ENCODE measurements at places on chromosomes 2 and 18.

DNA sequence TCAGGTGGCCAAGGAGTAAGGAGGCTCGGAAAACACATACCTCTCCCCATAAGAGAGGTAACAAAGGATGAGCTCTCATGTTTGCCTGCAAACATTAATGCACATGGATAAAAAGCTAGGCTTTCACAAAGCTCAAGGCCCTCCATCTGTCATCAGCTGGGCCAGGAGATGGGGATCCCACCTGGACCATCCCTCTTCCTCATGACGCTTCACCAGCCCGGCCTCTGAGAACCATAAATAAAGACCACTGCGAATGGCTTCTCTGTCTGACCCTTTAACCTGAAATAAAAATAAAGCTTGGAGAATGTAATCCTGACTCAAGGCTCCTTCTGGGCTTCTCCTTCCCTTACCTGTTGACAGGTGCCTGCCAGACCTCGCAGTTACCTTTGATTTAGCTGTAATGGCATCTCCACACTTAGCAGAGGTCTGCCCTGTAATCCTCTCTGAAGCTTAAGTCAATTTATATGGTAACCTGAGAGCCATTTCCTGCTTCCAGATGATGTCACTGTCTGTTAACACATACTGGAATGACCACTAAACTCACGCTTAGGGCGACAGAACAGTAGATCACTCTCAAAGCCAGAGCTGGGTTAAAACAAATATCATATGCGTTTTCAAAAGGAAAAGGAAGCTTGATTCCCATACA is 29.3 kb upstream of the FOXI3 start:
- no peak for DNase-seq

DNA sequence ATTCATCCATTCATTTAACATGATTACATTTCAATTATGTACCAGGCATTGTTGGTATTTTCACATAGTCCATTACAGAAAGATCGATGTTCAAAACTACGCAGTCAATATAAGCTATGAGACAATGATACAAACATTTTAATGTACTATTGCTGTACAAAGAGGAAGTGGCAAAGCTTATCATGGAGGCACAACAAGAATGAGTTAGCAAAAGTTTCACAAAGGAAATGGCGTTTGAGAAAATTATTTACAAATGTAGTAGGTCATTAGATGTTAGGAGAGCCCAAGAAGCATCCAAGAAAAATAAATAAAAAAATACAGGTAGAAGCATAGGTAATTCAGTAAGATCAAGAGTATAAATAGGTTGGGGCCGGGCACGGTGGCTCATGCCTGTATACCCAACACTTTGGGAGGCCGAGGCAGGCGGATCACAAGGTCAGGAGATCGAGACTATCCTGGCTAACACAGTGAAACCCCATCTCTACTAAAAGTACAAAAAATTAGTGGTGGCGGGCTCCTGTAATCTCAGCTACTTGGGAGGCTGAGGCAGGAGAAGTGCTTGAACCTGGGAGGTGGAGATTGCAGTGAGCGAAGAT is 1730.8 kb upstream of the CELF4 start:
- no peak for DNase-seq

DNA sequence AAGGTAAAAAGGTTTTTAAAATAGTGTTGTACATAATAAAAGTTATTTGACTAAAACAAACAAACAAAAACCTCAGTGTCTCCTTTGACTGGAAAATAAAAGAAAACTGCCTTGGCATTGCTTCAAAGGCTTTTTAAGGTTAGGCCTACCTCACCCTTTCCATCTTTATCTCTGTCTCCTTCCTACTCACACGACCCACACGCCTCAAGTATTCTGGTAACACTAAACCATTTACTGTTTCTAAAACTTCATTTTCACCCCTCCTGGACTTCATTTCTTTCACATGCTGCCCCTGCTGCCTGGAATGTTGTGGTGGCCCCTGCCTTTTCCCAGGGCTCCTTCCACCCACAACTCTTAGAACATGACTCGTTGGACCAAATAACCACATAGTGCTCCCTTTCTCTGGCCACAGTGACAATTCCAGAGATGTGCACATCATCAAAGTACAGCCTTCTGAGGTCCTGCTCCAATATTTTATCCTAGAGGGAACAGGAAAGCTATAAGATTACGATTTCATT is 54.0 kb downstream of the ERBB4 start:
- no peak for DNase-seq

DNA sequence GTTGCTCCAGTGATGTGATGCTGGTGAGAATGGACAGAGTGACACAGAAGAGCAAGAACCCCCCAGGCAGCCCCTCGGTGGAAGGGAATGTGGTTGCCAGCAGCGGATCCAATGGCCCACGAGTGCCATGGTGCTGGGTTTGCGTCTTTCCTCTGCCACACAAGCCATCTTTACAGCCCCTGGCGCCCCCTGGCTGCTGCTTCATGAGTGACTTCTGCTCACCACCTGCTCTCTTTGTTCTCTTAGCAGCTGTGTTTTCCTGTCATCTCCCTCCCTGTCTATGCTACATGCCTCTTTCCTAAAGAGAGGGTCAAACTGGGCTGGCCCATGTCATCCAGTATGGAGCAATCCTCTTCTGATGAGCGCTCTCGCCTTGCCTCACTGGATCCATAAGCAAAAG is 300.0 kb upstream of the SMIM21 start:
- DNase-seq, result no peak

DNA sequence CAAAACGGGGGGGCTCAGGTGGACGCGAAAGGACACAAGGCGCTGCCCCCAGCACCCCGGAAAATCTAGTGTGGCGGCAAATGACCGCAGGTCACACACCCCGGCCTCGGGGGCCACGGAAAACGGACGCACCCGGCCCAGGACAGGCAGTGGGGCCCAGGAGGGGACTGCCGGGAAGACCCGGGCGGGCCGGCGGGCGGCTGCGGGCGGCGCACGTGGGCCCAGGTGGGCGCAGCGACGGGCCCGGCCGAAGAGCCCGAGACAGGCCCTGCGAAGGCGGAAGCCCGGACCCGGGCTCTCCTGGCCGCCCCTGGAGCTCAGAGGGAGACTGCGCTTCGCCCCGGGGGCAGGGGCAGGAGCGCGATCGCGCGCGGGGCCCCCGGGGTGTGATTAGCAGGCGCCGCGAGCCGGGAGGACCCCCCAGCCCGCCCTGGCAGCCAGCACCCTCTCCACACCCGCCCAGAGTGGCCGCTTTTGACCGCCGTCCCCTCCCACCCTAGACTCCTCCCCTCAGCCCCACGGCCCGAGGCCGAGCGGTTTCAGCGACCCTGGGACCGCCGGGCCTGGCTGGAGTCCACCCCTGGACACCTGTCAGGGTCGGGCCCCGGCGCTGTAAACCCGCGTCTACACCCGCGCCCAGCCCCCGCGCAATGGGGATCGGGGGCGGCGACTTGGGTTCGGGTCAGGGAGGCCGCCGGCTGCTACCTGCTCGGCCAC is 773 bp downstream of the MBP start:
- DNase-seq, result peak; percentile 37

DNA sequence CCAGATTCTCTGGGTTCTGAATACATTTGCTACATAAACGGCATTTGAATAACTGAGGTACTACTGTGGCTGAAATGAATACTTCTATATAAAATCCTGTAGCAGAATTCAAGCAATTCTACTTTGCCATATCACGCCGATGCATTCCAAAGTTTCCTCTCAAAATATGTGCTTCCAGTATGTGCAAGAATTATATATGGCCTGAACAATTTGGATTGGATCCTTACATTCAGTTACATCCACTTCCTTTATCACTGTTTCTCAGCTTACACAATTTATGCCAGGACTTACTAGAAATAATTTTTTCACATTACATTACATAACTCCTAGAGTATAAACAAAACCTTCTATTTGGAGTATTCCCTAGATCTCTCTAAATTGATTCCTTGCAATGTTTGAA is 46.3 kb upstream of the STAT4 start:
- DNase-seq, result no peak

DNA sequence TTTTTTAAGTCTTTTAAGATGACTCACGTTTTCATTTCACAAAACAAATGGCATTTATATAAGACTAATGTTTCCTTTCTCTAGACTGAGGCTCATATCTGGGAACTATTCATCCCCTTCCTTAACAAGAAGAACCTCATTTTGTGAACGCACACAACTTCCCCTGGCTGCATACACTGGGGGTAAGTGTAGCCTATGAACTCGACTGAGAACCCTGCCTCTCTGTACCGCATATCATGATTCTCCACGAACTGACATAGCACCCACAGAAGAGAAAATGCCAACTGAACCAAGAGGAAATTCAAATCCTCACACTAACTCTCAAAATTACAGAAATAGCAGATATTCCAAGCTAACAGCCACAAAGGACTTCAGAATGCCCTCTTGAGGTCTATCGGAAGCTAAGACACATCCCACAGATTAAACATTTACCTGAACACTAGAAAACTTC is 236.7 kb downstream of the TCF4 start:
- DNase-seq, result no peak

DNA sequence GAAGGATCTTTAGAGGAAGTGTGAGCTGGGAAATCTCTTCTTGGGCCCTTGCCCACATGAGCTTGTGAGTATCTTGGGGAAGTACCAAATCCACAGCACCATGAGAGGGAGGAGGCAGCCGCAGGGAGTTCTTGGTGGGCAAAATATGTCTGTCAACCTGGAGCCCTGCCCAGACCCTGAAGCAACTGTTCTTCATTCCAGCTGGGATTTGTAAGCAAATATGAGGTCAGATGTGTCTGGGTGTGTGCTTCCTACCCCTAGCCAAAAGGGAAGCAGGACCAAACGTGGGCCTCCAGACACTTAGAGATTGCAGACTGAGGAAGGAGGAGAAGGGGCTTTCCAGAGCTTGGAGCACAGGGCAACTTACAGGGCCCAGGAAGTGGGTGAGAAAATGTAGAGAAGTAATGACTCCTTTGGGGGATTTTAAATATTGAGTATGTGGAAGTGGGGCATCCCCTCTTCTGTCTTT is 41.9 kb downstream of the TMEM247 start:
- no peak for DNase-seq
